Hepatocyte (in vitro differentiated cells): ENCODE measurements at places on chromosomes 16 and 17.
A peak's percentile ranks its signal among the peaks of the same experiment; 100 is the strongest.

- H3K27me3 ChIP-seq, result peaks cover 23% of the 10 kb centered on the region
- no peak overlapping the region for H3K27ac ChIP-seq
- H3K4me1 ChIP-seq, result no peaks in the 10 kb centered on the region
- DNase-seq, result no peak
Observed at GRCh38 chr16:66850115-66850815, 6.1 kb downstream of the CA7 start.

GRCh38 chr16:6165330-6165979 lies 1067.9 kb upstream of the EEF2KMT start:
- no peaks in the 10 kb centered on the region for H3K27me3 ChIP-seq
- DNase-seq, result no peak
- no peaks in the 10 kb centered on the region for H3K36me3 ChIP-seq
- H3K4me3 ChIP-seq, result no peak overlapping the region
- H3K4me1 ChIP-seq, result no peaks in the 10 kb centered on the region
- no peak overlapping the region for H3K27ac ChIP-seq

DNA sequence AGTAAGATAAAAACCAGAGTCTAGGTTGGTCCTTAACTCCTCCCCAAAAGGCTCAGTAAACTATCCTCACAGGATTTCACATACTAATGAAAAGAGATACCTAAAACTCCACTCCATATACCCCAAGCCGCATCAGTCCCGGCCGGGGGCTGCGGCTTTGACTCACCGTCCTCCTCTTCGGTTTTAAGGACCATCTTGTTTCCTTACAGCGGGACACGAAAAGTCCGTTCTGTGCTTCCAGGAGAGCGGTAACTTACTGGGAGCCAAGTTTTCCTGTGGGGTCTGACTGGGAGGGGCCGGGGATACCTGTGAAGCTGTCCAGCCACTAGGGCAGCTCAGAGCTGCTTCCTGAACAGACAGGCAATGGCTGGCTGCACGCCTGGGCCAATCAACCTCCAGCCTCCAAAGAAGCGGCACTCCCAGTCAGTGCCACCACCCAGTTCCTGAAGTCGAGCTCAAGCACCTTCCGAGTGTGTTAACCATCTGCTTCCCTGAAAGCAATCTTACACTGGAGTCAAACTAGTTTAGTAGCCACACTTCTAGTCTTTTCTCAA lies 45.5 kb downstream of the CYTH1 start:
- H3K36me3 ChIP-seq, result no peaks in the 10 kb centered on the region
- H3K4me3 ChIP-seq, result peak overlapping the region; percentile 37
- peak; percentile 86 for DNase-seq
- peak overlapping the region; percentile 97 for H3K27ac ChIP-seq
- H3K4me1 ChIP-seq, result peaks cover 24% of the 10 kb centered on the region

DNA sequence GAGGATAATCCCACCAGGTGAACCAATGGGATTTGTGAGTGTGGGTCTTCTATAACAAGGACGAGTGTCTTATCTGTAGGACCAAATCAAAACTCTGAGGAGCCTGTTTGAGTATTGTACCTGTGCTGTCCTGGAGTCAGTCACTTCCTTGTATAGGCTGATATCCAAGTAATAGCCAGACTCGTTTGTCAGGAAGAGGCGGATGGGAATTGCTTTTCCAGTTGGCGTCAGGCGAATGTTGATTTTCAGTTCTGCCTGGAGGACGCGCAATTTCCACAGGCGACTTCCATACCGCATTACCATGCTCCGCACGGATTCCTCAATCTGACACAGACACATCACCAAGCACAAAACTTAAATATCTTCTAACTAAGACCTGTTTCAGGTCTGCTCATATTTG lies 187.6 kb upstream of the C17orf78 start:
- no peak overlapping the region for H3K27ac ChIP-seq
- H3K4me3 ChIP-seq, result no peak overlapping the region
- no peak for DNase-seq

DNA sequence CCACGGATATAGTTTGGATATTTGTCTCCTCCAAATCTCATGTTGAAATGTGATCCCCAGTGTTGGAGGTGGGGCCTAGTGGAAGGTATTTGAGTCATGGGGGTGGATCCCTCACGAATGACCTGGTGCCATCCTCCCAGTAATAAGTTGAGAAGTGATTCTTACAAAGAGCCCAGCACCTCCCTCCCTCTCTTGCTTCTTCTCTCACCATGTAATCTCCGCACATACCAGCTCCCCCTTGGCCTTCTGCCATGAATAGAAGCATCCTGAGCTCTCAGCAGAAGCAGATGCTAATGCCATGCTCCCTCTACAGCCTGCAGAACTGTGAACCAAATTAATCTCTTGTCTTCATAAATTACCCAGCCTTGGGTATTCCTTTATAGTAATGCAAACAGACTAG lies 41.9 kb upstream of the RBBP6 start:
- DNase-seq, result peak; percentile 8
- H3K4me3 ChIP-seq, result no peak overlapping the region
- H3K4me1 ChIP-seq, result no peaks in the 10 kb centered on the region
- no peaks in the 10 kb centered on the region for H3K27me3 ChIP-seq

DNA sequence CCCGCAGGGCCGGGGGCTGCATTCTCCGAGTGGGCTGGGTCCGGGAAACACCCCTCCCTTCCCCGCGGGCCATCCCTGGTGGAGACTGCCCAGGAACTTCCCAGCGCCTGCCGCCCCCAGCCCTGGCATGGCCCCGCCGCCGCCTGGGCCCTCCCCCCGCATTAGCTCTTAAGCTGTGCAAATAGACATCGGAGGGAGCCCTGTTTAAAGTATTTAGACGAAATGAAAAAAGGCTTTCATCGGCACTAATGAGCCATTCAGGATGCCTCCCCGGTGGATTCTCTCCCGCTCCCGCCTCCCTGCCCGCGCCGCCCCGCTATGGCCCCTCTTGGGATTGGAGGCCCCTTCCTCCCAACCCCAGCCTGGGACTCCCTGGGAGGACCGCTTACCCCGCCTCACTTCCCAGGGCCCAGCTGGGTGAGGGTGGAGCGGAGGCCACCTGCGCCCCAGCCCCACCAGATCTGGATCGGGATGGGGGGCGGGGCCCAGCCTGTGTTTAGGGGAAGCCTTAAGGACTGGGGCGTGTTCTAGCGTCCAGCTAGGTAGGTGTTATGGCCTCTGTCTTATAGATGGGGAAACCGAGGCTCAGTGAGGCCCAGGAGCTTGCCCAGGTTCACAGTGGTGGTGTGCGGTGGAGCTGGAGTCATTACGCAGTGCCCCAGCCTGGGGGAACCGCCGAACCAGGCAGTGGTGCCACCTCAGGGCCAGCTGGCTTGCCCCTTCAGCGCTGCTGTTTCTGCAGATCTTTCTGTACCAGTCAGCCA lies 19.7 kb downstream of the SEZ6 start:
- H3K27ac ChIP-seq, result no peak overlapping the region
- H3K4me1 ChIP-seq, result peaks cover 20% of the 10 kb centered on the region
- H3K27me3 ChIP-seq, result peaks cover 35% of the 10 kb centered on the region
- DNase-seq, result peak; percentile 30

DNA sequence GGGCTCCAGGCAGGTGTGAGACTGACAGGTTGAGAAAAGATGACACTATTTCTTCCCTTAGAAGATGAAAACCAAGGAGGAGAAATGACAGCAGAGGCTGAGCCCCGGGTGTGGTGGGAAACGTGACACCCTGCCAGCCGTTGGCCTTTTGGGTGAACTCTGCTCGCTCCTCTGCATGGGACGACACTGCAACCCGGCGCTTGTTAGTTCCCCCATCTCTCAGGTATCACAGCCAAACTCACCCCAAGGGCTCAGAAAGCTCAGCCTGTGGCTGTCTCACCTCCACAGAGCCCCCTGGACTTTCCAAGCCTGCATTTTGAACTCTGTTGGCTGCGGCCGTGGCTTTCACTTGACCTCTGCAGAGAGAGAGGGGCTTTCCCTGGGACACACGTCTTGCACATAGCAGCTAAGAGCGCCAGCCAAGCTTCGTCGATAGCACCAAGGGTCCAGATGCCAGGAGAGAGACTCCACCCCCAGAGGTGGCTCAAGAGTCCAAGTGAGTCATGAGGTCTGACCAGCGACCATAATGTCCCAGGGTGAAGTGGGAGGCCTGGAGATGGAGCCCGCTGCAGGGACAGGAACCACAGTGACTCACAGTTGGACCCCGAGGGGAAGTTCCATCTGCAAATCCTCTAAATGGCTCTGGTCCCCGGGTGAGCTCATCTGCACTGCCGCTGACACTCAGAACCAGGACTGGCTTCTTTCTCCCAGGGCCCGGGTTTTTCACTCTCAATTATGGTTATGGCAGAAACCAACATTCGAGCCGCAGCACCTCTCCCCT lies 301.9 kb downstream of the SOX9 start:
- peaks cover 49% of the 10 kb centered on the region for H3K4me1 ChIP-seq
- no peak overlapping the region for H3K4me3 ChIP-seq
- DNase-seq, result peak; percentile 86
- H3K27ac ChIP-seq, result peak overlapping the region; percentile 97

GRCh38 chr16:47110939-47111338 lies 32.8 kb downstream of the NETO2 start:
- DNase-seq, result no peak
- no peak overlapping the region for H3K4me3 ChIP-seq
- no peaks in the 10 kb centered on the region for H3K4me1 ChIP-seq
- H3K36me3 ChIP-seq, result no peaks in the 10 kb centered on the region

DNA sequence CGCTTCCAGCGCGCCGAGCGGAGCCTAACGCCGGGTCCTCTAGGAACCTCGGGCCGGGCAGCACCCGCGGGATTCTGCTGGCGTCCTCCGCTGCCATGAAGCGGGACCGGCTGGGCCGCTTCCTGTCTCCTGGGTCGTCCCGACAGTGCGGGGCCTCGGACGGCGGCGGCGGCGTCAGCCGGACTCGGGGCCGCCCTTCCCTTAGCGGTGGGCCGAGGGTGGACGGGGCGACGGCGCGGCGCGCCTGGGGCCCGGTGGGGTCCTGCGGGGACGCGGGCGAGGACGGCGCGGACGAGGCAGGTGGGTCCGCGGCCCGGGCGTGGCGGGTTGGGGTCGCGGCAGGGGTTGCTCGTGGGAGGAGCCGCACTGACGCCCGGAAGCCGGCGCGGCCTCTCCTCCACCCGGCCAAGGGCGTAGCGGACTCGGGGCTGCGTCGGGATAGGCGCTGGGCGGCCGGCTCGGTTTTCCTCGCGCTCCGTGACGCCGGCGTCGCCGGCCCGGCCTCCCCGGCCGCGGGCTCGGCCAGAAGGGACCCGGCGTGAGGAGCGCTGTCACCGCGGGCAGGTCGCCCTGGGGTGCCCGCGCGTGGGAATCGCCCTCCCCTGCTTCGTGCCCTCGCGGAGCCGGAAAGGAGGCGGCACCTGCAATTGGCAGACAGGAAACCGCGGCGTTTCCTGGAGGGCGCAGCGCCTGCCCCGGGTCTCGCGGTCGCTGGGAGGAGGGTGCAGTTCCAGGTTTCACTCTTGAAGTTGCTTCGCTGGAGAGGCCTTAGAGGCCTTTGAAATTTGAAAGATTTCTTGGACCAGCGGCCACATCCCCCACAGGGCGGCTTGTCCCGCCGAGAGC lies 432 bp downstream of the ZNF276 start:
- peak overlapping the region; percentile 99 for H3K27ac ChIP-seq
- H3K4me1 ChIP-seq, result peaks cover 22% of the 10 kb centered on the region
- no peaks in the 10 kb centered on the region for H3K36me3 ChIP-seq
- peak; percentile 62 for DNase-seq

DNA sequence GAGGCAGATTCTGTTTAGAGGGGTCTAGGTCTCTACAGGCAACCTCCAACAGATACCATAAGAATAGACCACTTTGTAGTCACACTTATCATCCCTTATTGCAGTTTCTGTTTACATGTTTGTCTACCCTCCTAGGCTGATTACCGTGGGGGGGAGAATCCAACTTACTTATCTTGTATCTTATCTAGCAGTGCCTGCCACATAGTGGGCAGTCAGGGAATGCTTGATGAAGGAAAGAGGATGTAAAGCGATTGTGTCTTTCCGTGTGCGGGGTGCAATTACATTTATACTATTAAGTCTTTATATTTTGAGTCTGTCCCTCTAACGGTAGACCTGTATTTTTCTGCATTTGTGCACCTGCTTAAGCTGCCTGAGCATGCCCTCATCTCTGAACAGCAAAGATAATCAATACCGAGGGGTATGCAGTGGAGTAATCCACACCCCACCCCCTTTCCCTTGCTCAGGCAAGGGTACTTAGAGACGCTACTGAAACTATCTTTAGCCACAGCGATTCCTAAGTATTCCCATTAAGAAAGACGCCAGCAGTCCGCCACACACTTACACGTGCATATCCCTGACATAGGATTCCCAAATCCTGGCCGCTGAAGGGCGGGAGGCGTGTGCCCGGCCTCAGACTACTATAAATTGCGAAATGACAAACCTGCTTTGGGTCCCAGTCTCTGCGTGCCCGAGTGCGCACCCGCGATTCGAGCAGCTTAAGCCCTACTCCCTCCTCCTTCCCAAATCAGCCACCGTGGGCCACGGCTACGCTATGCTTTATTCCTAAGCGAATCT lies 635 bp upstream of the AATF start:
- H3K27me3 ChIP-seq, result peaks cover 50% of the 10 kb centered on the region
- DNase-seq, result no peak
- H3K4me3 ChIP-seq, result peak overlapping the region; percentile 26

- H3K27me3 ChIP-seq, result no peaks in the 10 kb centered on the region
- H3K4me3 ChIP-seq, result no peak overlapping the region
- no peak for DNase-seq
- no peaks in the 10 kb centered on the region for H3K36me3 ChIP-seq
- no peak overlapping the region for H3K27ac ChIP-seq
Observed at GRCh38 chr16:27759301-27759871, 209.4 kb downstream of the KATNIP start.

- H3K4me1 ChIP-seq, result no peaks in the 10 kb centered on the region
- no peak overlapping the region for H3K27ac ChIP-seq
- no peaks in the 10 kb centered on the region for H3K27me3 ChIP-seq
- H3K36me3 ChIP-seq, result no peaks in the 10 kb centered on the region
Observed at GRCh38 chr17:12983991-12984884, 33.6 kb downstream of the ELAC2 start.

GRCh38 chr16:19505600-19506303 lies 16.1 kb downstream of the GDE1 start:
- no peaks in the 10 kb centered on the region for H3K27me3 ChIP-seq
- H3K27ac ChIP-seq, result no peak overlapping the region
- H3K36me3 ChIP-seq, result no peaks in the 10 kb centered on the region
- no peak for DNase-seq
- no peaks in the 10 kb centered on the region for H3K4me1 ChIP-seq
- H3K4me3 ChIP-seq, result no peak overlapping the region

DNA sequence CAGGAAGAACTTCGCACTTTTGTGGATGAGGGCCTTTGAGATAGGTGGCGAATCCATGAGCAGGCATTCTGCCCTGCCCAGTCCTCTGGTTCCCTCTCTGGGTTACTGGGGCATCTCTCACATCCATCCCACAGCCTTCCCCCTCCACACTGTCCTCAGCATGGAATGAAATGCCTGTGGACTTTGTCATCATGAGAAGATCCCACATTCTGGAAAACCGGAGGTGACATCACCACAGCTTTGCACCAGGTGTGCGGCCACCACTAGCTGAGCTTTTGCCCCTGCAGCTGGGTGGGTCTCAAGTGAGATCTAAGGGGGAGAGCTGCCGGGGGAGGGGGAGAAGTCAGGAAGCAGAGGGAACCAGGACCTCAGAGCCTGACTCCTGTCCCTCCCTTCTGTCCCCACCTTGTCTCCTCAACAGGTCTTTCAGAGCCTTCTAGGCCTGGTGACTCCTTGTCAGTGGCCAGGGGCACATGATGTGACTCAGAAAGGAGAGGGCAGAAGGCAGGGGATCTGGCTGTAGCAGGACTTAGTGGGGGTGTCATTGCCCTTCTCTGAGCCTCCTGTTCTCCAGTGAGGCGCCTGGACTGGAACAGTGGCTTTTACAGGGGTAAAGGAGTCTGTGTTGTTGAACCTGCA lies 40.0 kb upstream of the DLX4 start:
- no peak overlapping the region for H3K4me3 ChIP-seq
- H3K36me3 ChIP-seq, result no peaks in the 10 kb centered on the region
- no peak overlapping the region for H3K27ac ChIP-seq
